ENCODE measurements at places on chromosomes 1 and 21.

DNA sequence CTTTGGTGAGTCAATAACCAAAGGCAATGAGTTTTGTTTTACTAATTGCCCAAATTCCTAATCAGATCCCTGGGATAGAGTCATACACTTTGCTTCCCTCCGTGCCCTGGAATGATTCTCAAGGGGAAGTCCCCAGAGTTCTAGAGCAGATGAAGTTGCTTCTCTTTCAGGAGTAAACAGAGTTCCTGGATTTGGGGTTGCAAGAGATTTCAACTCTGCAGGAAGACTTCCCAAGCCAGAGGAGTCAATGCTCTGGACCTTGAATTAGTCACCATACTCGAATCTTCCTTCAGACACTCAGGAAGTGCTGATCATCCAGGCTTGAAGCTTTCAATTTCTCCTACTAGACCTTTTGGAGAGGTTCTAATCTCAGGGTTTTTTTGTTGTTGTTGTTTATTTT lies 39.6 kb downstream of the FCER1A start:
- no peak for DNase-seq

GRCh38 chr1:79104617-79105016 lies 98.1 kb upstream of the ADGRL4 start:
- no peak for DNase-seq

GRCh38 chr1:117093870-117094621 lies 27.5 kb downstream of the TRIM45 start:
- peak; percentile 21 for DNase-seq

DNA sequence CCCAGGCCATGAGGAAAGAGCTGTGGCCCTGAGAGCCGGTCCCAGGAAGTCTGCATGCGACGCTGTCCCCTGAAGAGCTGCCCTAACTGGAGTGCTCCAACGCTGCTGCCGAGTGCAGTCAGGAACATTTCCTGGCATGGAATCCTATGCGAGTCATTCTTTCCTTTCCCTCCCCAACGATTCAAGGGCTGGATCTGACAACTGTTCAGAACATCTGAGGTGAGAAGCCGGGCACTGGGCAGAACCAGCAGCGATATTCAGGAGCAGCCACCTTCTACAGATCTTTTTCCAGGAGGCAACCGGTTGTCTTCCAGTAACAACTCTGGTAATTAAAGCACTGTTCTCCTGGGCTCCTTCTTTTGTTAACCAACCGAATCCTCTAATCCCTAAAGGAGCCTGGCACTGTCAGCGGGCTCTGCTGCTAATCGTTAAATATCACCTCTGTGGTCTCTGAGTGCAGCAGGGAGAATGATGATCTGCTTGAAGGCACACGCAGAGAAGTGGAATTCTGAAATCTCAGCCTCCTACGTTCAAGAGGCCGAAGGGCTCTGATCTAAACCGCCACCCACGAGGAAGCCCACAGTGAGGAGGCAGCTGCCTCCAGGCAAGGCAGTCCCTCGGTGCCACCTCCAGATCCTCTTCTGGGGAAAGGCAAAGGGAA lies 55.8 kb downstream of the SLC45A1 start:
- DNase-seq, result peak; percentile 36

GRCh38 chr1:205536759-205537361 lies 32.4 kb downstream of the CDK18 start:
- no peak for DNase-seq

GRCh38 chr1:5165762-5166161 lies 511.4 kb downstream of the AJAP1 start:
- DNase-seq, result no peak

- peak; percentile 84 for DNase-seq
Observed at GRCh38 chr1:93844262-93845045, 34.6 kb downstream of the DNTTIP2 start.

DNA sequence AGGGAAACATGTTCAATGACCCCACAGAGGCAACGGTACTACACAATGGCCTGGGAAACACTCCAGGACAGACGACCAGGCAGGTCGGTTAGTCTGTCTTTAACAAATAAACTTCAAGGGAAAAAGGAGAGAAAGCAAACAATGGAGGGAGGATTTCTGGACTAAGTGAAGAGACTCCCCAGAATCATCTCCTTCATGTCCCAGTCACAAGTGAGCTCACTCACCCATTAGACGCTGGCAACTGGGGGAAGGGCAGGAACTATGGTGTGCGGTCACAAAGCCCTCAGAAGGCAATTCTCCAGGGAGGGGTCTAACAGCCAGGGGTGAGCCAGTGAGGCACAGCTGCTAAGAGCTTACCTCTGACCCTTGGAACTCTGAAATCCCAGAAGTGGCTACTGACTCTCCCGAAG lies 55.7 kb upstream of the NADK start:
- DNase-seq, result no peak

- DNase-seq, result no peak
Observed at GRCh38 chr1:234570329-234571120, 39.5 kb downstream of the IRF2BP2 start.

DNA sequence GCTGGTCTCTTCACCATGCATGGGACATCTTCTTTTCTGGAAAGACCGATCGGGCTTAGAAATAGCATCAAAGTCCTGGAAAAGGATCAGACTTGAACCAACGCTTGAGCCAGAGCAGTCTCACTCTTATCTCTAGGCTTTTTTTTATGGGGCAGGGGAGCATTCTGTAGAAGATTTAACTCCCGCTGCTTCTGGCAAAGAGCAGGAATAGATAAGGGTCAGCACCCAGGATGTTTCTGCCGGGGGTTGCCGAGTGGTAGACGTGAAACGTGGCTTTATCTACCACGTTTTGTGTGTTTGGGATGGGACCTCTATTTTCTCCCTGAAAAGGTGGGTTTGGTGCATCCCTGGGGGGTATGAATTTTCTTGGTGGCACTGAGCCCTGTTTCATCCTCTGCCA lies 18.8 kb downstream of the SPSB1 start:
- DNase-seq, result no peak

Measured in NCI-H1417 (cell line).